Activated CD8-positive, alpha-beta memory T cell treated with anti-CD3 and anti-CD28 coated beads for 1 hour (primary cell): ENCODE measurements at places on chromosomes 2 and 18.

- no peak for DNase-seq
Observed at GRCh38 chr2:125961739-125962138, 694.2 kb upstream of the GYPC start.

- DNase-seq: no peak
Observed at GRCh38 chr2:3617198-3617890, 22.4 kb downstream of the COLEC11 start.

DNA sequence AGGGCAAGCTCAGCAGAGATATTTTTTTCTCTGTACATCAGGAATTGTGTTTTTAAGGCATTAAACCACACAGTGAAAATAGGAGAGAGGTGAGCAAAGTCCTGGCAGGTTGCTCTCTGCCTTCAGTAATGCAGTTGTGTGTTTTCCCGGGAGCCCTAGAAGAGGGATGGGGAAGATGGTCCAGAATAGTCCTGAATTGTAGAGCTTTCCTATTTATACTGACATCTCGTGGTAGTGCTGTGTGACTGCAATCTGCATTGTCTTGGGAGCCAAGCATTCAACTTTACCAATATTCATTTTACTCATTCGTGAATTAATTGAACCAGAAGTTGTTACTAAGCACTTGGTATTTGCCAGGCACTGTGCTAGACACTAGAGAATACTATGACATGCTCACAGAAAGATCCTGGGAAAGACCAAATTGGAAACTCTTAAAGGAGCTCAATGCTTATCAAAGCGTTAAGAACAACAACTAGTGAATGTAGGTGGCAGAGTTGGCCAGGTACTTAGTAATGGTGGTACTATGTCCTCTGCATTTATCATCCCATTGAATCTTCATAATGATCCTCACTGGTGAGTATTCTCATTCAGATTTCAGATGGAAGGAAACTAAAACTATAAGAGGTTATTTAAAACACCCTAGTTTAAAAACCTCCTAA lies 214.6 kb downstream of the TRIB2 start:
- no peak for DNase-seq

DNA sequence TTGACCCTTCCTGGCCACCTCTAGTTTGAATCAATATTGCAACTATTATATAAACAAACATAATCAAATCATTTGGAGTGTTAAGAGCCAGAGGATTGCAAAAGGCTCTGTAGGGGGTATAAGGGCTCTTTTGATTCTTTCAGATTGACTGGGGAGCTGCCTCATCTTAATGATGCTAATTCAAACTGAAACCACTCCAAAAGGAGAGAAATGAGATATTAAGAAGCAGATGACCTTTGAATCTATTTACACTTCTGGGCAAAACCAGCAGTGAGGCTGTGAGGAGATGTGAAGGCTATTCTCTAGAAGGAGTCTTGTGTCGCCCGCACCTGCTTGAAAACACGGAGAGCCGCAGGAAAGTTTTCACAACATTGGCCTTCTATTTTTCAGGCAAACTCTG lies 311.2 kb upstream of the CRIM1 start:
- no peak for DNase-seq

GRCh38 chr18:55400081-55400480 lies 187.9 kb downstream of the TCF4 start:
- DNase-seq: no peak
